ENCODE measurements at places on chromosomes 2 and 18.

DNA sequence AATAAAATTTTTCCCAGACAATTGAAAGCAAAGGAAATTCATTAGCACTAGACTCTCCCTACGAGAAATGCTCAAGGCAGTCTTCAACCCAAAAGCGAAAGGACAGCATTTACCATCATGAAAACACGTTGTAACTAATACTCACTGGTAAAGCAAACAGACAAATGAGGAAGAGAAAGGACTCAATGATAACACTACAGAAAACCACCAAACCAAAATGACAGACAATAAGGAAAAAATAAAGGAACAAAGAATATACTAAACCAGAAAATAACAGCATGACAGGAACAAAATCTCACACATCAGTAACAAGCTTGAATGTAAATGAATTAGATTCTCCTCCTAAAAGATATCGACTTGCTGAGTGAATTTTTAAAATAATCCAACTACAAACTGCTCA, 190.7 kb downstream of the NOL4 start:
- DNase-seq = no peak

DNA sequence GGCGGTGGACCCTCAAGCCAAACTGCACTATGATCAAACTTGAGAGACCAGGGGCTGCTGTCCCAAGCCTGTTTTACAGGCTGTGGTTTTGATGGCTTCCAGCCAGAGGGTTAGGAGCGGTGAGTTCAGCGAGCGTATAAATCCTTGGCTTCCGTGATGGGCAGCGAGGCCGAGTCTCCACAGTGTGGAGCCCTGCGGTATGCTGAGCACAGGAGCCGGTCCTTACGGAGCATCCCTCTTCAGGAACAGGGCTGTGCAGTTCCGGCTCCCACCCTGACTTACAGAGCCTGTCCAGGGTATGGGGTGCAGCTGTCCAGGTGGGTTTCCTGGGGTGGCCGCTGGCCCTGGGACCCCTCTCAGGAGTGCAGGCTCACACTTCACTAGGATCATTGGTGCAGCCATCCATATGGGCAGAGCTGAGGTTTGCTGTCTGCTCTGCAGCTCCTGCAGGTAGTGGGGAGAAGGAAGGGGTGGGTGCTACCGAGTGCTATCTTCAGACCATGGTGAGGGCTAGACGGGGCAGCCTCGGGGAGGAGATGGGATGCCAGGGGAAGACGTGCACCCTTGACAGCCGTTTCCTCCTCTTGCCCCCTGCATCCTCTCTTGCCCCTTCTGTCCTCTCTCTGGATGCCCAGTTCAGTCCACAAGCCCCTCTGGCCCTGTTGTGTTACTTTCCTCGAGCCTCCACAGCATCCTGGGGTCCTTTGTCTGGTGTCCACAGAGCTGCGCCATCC, 104.3 kb downstream of the FAM210A start:
- DNase-seq = no peak

GRCh38 chr2:99851089-99851488, 291.3 kb downstream of the AFF3 start:
- no peak for DNase-seq

DNA sequence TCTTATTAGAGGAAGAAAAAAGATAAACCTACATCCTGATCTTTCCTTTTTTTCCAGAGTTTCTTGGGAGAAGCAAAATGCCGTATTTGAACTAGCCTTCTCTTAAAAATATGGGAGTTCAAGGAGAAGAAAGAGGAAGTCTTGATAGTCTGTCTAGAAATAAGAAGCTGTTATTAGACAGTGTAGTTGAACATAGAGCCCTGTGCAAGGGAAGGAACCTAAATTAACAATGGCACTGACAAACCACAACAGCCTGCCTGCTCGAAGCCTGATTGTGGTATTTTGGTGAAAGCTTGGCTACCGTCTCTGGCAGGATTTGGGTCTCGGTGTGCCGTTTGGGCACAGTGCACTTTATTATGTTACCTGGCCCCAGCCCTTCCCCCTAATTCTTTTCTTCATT, 17.1 kb downstream of the SMARCAL1 start:
- no peak for DNase-seq

DNA sequence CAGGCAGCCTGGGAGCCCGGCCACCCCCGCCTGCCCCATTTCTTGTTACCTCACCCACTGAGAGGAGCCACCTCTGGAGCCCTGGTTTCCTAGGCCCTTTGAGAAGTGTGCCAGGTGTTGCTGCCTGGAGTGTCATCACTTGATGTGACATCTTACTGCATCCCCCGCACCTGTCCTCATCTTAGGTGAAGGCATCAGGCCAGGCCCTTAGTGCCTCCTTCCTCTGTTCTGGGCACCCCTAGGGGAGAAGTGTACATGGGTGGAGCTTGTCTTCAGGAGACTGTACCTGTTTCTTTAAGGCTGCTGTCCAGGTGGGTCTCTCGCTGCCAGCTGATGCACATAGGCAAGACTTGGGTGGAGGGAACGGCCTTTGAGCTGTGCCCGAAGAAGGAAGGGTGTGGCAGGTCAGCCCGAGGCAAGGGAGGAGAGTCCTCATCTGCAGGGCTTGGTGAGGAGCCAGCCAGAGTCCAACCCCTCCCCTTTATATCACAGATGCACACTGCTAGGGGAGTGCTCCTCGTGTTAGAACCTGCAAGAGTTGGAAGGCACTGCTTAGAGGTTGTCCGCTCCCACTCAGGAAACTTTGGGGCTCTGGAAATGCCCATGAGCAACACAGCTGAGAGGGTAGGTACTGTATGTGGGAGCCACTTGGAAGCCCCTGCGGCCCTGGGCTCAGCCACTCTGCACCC, 45.9 kb downstream of the NCK2 start:
- DNase-seq = no peak

DNA sequence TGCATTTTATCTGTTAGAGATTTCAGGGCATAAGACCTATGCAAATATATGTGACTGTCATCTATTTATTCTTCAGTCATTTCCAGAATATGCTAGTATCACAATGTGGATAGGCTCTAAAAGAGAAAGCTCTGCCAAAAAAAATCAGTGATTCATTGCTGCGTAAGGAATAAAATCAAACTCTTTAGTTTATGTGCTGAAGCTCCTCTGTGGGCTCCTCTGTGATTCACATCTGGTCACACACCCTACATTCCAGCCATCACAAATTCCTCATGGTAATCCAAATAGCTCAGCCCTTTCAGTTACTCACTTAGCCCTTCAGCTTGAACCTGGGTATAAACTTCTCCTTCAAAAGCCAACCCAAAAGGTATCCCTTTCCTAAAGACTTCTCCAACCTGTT, 21.4 kb downstream of the DLGAP1 start:
- DNase-seq = no peak

GRCh38 chr18:60350150-60350549, 22.4 kb downstream of the MC4R start:
- no peak for DNase-seq

DNA sequence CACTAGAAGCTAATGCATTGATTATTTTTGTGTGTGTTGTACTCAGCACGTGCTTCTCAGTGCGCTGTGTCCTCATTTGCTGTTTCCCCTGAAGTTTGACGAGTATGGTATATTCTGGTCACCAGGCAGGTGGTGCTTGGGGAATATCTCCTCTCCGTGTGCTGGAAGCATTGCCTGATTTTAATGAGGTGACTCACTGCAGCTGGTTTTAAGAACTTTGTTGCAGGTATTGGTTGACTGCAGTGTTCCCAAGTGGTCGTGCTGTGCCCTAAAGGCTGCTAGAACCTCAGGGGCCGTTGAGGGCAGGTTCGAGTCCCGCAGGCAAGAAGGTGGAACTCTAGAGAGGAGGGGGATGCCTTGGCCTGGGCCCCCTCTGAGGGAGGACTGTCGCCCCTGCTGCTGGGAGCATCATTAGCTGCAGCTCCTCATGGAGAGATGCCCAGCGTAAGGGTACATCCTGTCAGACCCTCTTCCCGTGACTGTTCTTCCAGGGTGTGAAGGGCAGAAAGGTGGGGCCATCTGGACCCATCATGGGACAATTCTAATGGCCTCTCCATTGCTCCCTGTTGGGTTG, 82.6 kb downstream of the AGAP1 start:
- DNase-seq = no peak

- DNase-seq = no peak
Observed at GRCh38 chr2:122523981-122524380, 768.5 kb downstream of the TSN start.

DNA sequence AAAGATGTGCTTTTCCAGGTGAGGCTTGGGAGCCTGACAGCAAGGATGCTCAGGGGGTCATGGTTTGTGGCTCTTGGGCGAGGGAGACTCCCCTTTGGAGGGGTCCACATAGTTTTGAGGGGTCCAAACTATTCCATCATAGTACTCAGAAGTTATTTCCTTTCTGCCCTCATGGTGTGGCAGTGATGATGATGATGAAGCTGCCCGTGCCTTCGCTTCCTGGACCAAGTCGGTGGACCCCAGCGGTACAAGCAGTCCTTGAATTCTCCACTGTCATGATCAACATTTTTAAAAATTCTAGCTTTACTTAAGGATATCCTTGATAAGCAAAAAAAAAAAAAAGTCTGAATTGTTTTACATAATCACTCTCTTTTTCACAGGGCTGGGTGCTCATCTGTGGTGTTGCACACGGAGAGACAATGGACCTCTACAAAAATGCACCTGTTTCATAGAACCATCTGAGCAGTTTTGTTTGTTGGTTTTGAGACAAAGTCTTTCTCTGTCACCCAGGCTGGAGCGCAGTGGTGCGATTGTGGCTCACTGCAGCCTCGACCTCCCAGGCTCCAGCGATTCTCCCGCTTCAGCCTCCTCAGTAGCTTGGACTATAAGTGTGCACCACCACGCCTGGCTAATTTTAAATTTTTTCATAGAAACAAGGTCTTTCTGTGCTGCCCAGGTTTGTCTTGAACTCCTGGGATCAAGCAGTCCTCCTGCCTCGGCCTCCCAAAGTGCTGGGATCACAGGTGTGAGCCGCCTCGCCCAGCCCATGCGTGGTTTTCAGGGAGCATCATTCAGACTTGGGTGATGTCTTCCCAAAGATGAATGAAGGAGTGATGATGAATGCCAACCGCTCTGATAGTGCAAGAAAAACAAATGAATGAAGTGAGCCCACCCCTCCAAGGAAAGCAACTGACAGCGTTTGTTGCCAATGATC, 271.4 kb upstream of the HDAC4 start:
- DNase-seq = no peak

DNA sequence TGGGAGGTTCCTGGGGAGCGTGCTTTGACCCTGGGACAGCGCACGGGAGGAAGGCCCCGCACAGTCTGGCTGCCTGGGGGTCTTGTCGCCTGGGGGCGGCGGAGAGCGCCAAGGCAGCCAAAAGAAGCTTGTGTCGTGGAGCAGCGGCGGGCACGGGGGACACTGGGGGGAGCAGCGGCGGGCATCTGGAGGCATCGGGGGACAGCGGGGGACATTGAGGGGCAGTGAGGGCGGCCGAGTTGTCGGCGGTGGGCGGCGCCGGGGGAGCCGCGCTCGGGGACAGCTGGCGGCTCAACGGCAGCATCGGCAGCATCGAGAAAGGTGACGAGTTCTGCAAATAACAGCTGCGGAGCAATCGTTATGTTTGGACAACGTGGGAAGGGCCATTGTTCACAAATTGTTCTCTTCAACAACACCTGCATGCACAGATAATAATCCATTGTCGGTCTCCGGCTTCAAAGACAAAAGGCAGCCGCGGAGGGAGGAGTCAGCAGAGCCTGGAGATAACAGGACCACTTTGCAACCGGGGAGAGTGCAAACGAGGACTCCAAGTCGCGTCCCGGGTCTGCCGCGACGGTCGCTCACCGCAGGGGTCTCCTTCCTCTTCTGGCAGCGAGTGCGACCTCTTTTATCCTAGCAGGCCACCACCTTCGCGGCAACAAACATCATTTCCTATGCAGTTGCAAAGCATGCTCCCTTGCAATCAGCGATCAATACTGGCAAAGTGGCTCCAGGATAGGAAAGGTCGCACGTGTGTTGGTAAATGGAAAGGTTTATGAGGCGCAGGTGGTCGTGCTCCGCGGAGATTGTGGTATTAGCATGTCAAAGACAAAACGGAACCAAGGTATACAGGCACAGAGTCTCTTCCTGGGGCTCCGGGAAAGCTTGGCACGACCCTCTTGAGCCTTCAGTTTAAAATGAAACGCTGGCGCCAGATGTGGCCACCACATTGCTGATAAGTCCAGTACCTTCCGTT, 132.3 kb upstream of the DLX2 start:
- DNase-seq = no peak

GRCh38 chr18:49647496-49648168, 85.8 kb downstream of the LIPG start:
- no peak for DNase-seq

- no peak for DNase-seq
Observed at GRCh38 chr2:204604061-204604460, 58.8 kb downstream of the PARD3B start.

GRCh38 chr18:11981543-11982366, 448 bp downstream of the IMPA2 start:
- DNase-seq = no peak

GRCh38 chr2:84925336-84925723, 19.9 kb downstream of the TMSB10 start:
- DNase-seq = no peak

DNA sequence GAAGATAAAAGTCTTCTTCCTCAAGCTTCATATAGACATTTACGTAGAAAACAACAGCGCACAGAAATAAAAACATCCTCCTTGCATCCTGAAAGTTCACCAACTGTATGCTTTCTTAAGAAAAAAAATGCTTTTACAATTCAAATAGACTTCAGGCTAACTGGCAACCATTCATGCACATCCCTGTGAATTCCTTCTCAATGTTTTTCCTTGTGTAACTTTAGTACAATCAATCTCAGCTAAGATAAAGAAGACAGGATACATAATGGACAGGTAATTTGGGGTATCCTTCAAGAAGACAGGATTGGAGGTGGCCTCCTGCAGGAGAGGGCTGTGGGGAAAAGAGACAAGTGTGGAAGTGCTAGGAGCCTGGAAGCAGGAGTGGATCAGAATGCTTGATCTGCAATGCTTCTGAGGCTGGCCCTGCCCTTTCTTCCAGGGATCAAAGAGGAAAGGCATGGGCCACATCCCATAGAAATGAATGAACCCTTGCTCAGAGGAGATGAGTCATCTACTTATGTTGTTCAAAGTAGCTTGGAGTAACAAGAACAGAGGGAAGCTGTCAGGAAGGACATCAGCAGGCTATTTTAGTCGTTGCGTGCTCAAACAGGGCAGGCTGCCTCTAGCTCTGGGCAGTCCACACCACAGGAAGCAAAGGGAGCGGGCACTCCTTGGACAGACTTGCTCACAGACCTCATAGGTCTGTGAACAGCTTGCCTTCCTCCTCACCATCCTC, 126.6 kb downstream of the TMEM131 start:
- no peak for DNase-seq

DNA sequence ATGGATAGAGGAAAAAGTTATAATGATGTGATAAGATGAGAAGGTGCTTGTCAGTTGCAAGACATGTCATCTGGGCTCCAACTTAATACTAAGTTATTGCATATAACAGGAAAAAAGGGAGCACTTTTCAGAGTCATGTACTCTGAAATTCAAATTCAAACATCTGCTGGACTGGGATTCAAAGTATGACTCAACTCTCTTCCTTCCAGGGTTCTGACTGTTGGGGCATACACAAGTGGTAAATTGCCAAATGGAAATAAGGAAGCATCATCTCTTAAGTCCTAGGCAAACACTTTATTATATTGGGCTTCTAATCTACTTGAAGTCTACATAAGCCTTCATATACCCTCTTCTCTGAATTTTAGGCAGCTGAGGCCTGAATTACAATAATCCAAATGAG, 44.9 kb downstream of the ZBTB14 start:
- DNase-seq = no peak

- no peak for DNase-seq
Observed at GRCh38 chr2:181673173-181673572, 7.1 kb downstream of the NEUROD1 start.

Data from stimulated activated CD4-positive, alpha-beta T cell treated with anti-CD3 and anti-CD28 coated beads, Interleukin-2, amount 100 ng/mL, for 4 hours (primary cell).